ENCODE measurements at places on chromosomes 5 and 9.

GRCh38 chr9:106731910-106732309 is 131.1 kb upstream of the ZNF462 start:
- DNase-seq: no peak

- peak; percentile 33 for DNase-seq
These were observed at the start of gene IL11RA for GRCh38 chr9:34651876-34652601. Gene IL11RA, plus strand, starts transcription at chr9:34652185. Its CDS starts 3,033 bp downstream, at chr9:34655218.

DNA sequence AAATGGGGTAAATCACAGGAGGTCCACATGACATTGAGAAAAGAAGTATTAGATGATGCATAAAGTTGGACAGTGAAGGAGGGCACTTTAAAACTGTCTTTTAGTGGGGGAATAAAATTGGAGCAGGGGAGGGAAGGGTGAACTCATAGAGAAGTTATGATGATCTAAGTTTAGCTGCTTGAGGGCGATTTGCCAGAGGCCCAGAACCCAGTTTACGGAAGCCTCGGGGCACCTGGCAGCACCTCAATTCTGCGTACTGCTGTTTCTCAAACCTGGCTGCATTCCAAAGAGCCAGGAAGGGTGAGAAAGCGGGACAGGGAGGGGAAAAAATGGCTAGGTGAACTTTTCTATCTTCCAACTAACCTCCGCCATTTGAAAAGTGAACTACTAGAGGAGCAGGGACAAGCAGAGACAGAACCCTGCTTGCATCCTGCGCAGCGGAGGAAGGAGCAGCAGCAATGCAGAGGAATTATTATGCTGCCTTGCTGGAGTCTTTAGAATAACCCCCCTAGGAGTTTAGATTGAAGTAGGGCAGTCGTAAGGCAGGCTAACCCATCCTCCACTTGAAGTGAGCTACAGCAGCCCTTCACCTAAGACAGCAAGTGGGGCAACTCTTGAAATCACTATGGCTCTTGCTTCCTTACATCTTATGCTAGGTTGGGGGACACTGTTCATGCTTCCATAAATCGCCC is 316.8 kb downstream of the BRINP1 start:
- no peak for DNase-seq

GRCh38 chr5:78530342-78531096 is 118.1 kb downstream of the LHFPL2 start:
- peak; percentile 21 for DNase-seq

DNA sequence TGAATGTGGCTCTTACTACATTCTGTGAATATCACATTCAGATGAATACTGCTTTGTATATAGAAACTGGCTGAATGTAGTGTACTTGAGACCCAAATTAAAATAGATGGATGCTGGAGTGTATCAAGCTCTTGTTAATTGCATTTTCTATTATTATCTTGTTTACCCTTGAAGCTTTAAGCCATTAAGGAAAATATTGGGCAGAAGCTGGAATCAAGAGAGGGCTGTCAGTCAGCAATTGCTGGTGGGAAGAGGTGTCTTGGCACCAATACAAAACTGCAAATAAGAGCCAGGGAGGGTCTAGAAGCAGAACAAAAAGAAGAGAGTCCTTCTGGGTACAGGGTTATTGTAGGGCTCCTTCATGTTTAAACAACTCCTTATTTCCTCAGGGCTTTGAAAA is 38.8 kb downstream of the MUSK start:
- no peak for DNase-seq

- no peak for DNase-seq
These were observed 266.9 kb downstream of the ARHGAP26 start for GRCh38 chr5:143037071-143037470.

GRCh38 chr5:2330325-2331130 is 420.9 kb downstream of the IRX2 start:
- no peak for DNase-seq

DNA sequence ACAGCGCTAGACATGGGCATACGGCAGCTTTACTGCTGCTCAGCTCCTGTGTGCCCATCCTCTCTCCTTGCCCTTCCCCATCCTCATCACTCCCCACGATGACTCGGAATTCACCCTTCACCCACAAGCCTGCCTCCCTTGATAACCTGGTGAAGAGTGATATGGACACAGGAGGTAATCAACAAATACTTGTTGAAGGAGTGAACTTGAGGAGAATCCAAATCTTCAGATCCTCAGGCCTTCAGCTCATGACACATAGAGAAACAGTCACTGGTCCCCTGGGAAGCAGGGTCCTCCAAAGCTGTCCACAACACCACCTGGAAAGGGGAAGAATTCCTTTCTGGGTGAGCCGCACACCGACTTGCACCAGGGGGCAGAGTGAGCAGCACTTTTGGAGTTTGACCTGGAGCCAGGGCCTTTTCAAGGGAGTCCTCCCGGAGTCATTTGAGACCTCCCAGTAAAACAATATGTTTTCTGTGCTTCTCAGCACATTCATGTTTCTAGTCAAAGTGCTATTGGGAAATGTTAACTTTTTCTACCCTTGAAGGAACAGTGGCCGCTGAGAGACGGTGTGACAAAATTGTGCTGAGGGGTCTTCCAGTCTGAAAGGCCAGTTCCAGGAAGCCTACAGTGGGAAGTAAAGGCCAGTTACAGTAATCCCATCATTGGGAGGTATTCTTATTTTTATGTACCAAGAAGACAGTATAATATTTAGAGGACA is 332.3 kb downstream of the CWC27 start:
- peak; percentile 9 for DNase-seq

DNA sequence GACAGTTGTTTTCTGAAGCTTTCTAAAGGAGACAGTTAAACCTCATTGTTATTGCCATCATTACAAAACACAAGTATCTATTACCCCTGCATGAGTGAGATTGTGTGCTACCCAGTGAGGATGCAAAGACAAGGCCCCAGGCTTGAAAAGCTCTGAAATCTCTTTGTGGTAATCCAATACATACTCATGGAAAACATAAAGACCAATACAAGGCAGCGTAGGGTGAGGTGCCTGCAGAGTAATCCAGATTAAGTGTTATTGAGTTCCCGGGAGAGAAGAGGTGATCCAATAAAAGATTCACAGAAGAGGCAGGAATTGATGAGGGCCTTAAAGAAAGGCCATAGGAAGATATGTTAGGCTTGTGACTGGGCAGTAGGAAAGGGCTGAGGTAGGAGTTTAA is 150.1 kb downstream of the MEF2C start:
- no peak for DNase-seq

- DNase-seq: no peak
These were observed 190.6 kb downstream of the ISL1 start for GRCh38 chr5:51573835-51574234.

- no peak for DNase-seq
These were observed 95.0 kb downstream of the NR6A1 start for GRCh38 chr9:124676159-124676551.

- DNase-seq: no peak
These were observed 128.0 kb upstream of the GABRP start for GRCh38 chr5:170655476-170655875.

GRCh38 chr5:109247986-109248385 is 161.8 kb downstream of the PJA2 start:
- no peak for DNase-seq

DNA sequence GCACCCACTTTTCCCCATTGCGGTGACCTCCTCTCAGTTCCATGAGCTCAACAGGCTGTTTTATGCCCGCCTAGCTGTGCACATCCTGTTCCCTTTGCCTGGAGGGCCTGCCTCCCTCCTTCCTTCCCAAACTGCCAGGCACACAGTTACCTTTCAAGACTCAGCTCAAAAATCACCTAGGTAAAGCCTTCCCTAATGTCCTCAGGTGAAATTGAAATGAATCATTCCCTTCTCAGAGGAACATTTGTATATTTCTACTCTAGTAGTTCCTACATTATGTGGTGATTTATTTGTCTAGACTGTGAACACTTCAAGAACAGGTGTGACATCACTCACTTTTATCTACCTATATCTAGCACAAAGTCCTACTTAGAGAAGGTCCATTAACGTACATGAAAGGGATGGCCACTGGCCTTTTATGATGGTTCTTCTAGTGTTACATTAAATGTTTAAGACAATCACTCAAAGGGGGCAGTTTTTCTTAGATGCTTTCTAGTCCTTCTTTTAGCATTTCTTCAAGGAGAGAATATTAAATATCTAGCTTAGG is 103.5 kb upstream of the EQTN start:
- no peak for DNase-seq

GRCh38 chr5:72883850-72884249 is 67.4 kb downstream of the TNPO1 start:
- no peak for DNase-seq

DNA sequence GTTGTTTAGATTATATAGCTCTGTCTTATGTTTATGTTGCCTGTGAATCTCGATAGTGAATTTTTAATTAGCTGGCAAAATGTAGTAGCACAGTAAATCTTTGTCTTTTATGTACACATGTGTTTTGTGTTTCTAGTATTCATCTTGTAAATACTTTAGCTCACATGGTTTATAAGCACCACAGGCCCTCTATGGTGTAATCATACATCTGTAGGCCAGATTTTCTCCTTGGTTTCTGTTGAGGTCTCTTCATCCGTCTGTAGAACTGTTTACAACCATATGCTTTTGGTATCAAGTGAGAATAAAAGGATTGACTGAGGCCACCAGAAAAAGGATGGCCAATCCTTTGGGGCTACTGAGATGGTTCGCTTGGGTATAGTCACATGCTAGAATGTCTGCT is 45.0 kb downstream of the PRR16 start:
- DNase-seq: no peak

- no peak for DNase-seq
These were observed 271.2 kb downstream of the EDIL3 start for GRCh38 chr5:84113246-84114105.

DNA sequence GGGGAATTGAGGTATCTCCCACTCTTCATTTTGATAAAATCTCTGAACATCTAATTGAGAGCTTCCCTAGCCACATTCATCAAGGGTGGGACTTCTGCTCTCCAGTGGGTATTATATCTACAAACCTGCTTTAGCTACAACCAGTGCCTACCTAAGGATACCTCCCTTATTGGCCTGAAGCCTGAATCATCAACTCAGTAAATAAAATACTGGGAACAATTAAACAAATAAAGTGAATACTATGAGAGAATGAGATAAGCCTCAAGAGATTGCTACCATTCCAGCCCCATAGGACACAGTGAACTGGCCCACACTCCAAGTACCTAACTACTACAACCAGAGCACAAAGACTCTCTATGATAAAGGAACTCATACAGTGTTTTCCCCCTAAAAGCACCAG is 47.4 kb upstream of the IL12B start:
- no peak for DNase-seq

DNA sequence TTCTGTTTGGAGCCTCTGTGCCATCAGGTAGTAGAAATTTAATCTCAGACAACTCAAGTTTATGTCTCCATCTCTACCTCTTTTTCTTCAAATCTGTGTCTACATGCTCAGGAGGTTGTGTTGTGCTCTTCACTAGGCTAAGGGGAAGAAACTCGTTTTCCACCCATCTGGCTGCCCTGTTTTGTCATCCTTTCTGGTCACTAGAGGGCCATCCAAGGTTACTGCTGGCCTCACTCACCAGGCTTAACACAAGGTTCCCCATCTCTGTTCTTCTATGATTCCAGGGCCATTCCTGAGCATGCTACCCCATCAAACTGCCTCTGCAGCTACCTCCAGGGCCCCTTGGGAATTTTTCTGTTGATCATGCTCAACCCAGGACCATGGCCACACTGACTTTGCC is 213.3 kb upstream of the FBXL7 start:
- DNase-seq: no peak

GRCh38 chr5:62698756-62699155 is 120.1 kb downstream of the LRRC70 start:
- no peak for DNase-seq

DNA sequence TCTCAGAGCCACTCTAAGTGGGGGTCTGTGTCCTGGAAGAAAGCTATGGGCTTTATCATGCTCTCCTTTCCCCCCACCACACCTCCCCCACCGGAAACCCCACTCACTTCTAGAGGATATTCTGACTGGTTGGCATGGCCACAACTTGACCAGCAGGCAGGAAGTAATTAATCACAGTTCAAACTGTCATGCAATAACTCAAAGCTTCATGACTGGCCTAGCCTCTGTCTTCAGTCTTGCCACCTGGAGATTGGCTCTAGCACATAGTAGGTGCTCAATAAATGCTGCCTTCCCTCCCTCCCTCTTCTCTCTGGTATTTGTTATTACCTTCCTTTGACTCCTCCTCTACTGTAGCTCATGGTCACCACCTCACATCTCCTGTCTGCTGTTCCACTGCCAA is 124.7 kb downstream of the GABBR2 start:
- DNase-seq: no peak

GRCh38 chr9:34783951-34784487 is 74.1 kb upstream of the CCL21 start:
- DNase-seq: no peak

- no peak for DNase-seq
These were observed 15.3 kb upstream of the PIK3R1 start for GRCh38 chr5:68200288-68200687.

All from CD4-positive, alpha-beta T cell treated with Interleukin-1 beta for 1 hour (primary cell).